Non-pigmented ciliary epithelial cell (primary cell): ENCODE measurements at places on chromosomes 5 and 9.

- DNase-seq = no peak
These were observed 63.1 kb downstream of the DOCK8 start for GRCh38 chr9:277601-278295.

DNA sequence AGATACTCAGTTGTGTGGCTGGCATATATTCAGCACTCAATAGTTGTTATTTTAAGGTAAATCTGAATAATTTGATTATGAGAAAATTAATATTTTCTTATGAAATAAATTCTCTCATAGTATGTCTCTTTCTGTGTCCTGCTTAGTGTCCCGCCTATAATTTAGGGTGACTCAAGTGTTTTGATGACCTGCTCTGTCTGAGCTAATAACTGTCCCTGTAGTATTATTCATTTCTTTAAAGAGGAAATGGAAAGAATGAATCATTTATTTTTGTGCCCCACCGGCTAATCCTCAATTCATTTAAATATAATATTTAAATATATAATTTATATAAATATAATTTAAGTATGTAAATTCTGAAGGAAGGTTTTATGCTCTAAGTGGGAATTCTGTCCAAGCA, 4.1 kb downstream of the SLC1A1 start:
- DNase-seq = no peak

- no peak for DNase-seq
These were observed 373.4 kb downstream of the GADD45G start for GRCh38 chr9:89978185-89978584.

- DNase-seq = no peak
These were observed 1290.2 kb upstream of the WWC1 start for GRCh38 chr5:167001246-167001645.

- no peak for DNase-seq
These were observed at the start of gene DMRTA1 for GRCh38 chr9:22446589-22446949. Gene DMRTA1, plus strand, starts transcription at chr9:22446824. Its CDS starts 242 bp downstream, at chr9:22447066.

- DNase-seq = no peak
These were observed 25.9 kb downstream of the NKD2 start for GRCh38 chr5:1034421-1034905.

DNA sequence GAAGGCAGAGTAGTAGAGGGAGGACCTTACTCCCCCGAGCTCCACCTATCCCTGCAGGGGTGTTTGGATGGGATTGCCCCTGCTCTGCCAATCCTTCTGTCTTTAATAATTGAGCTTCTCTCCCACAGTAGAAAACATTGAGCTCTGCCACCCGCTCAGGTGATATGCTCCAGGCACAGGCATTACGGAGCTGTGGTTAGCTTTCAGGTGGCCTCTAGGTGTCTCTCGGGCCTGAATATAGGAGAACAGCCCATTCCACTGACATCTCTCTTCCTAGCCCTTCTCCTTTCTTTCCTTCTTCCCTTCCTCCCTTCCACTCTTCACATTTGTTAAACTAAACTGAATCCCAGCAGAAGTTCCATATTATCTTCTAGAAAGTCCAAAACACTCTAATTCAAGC, 203.4 kb downstream of the SYK start:
- no peak for DNase-seq

GRCh38 chr9:116964258-116964657, 277.2 kb downstream of the TRIM32 start:
- no peak for DNase-seq

DNA sequence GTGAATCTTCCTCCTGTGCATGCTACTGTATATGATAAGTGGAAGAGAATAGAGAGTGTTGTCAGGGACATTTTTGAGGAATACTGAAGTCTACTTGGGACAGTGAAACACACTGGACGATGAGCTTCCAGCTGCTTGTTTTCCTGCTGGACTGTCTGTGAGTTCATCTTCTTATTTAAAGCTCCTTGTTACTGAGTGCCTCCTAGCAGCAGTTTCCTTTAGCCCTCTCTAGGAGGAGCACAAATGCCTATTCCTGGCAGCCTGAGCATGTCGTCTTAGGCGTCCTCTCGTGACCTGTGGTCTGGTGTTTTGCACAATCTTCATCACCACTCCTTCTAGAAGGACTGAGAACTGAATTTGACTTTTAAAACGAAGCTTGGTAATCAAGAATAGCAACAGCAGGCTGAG, 43.8 kb downstream of the ANKRD33B start:
- no peak for DNase-seq

DNA sequence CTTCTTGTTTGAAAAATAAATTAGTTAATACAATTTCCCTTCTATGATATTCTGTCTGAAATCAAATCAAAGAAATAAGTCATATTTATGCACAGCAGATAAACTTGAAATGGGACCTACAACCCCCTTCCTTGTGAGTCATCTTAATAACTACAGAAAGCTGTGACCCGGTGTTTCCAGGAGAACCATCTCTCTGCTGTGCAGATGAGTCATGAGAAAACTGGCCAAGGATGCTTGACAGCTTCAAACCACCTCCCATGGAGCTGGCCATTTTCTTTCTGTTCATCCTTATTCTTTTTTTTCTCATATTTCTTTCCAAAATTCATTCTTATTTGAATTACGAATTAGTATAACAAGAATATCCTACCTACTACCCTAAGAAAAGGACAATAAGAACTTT, 43.4 kb upstream of the NR4A3 start:
- DNase-seq = peak; percentile 80

DNA sequence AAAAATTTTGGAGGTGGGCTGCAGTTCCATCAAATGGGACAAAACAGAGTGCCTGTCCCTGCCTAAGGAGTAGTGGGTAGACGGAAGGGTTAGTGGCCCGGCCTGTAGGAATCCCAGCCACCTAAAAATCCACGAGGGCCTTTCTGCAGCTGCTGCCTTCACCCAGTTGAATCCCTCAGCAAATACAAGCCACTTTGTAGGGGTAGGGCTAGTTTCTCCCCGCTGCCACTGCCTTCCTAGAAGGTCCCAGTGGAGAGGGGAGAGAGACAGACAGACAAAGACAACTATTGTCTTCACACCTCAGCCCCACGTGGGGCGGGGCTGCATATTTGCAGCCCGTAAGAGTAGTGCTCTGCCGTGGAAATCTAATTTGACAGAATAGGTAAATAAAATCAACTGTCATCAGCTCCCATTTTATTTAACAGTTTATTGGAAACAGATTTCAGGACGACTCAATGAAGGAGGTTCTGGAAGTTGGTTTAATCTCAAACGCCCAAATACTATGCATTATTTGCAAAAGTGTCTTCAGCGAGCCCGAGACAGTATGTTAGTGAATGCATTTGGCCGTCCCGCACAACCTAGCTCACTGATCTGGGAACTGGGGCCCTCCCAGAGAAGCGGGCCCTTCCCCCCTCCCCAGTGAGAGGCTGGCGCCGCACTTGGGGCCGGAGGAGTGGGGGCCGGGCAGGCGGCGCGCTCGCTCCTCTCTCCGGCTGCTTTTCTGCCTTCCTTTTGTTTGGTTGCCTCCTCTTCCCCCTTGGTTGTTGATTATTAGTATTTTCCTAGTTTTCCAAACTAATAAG, 67.6 kb upstream of the TBCA start:
- DNase-seq = no peak

DNA sequence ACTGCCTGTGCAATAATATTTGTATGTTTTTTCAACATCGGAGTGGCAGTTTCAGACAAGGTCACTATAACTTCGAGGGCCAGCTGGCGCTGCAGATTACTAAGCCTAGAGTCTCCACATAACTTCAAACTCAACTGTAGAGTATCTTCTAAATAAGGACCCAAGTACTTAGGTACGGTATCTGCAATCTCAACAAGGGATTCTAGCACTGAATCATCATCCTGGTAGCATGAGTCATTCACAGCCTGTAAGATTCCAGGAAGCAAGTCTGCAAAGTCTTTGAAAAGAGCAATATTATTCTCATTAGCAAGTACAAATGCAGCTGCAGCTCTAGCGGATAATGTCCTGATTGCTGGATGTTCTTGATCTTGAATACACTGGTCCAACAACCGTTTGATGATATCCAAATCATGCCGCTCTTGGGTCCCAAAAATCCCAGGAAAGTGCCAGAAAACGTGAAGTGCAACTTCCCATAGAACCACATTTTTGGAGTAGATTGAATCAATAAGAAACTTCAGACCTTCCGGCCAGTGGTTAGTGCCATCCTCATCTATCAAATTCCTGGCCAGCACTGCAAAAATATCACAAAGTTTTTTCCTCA, 654 bp downstream of the RANBP6 start:
- DNase-seq = peak; percentile 81

GRCh38 chr5:91223886-91224285, 159.2 kb downstream of the ARRDC3 start:
- DNase-seq = peak; percentile 20

DNA sequence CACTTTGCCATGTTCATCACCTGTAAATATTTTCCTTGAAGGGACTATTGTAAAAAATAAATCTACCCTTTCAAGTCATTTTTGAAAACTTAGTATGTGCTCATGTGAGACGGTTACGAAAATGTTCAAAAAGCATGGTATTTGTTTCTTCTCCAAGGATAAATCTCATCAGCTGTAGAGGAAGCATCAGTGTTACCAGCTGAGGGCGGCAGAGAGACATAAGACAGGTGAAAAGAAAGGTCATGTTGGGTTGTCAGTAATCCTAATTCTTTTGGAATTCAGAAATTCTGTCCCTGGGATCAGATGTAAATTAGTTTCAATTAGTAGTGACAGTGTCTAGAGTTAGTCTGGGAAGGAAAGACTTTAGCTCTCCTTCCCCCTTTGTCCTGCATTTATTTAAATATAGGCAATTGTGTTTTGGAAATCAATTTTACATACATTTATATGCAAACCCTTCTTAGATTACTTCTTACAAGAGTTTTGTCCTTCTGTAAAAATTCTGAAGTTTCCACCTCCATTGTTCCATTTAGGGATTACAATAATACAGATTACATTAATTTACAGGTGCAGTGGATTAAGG, 791.9 kb upstream of the CDH6 start:
- no peak for DNase-seq

DNA sequence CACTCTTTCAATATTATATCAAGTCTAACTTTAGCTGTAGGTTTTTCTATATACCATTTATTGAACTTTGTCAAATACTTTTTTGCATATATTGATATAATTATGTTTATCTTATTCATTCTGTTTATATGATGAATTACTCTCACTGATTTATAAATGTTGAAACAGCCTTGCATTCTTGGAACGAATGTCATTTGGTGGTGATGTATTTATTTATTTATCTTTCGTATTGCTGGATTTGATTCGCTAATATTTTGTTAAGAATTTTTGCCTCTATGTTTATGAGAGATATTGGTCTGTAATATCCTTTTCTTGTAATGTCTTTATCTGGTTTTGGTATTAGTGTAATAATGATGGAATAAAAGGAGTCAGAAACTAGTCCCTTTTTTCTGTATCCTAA, 563.9 kb downstream of the ANXA1 start:
- DNase-seq = no peak

GRCh38 chr5:14156290-14156649, 13.1 kb downstream of the TRIO start:
- no peak for DNase-seq
